ENCODE measurements at places on chromosomes 5 and 9.

- no peak for DNase-seq
Measured at GRCh38 chr9:119968836-119969707, 599.8 kb upstream of the BRINP1 start.

DNA sequence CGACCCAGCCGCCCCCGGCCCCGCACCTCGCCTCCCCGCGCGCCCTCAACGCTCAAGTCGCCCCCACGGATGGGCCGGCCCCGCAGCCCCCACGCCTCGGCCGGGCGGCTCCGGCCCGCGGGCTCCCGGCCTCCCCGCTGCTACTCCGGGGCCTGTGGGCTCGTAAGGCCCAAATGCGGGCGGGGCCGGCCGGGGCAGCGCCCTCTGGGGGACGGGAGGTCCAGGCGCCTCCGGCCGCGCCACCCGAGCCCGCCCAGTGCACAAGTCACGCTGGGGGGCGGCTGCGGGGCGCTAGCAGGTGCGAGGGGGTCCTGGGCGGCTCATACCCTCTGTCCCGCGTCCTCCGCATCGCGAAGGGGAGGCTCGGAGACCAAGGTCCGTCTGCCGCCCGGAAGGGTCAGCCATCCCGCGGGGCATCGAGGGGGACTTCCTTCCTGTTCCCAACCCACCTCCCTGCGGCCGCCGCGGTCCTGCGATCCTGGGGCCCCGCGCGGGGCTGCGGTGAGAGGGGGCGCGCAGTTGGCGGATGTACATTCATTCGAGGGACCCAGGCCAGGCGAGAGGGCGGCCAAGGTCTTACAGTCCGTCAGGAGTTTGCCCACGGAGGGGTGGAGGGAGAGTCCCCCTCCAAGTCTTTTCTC, at the start of gene CIZ1:
Gene CIZ1, minus strand, starts transcription at position 167 of the 641 bp plus-strand sequence. CDS start 715 bp downstream, outside the sequence.
- DNase-seq: no peak

GRCh38 chr9:135887585-135888050, 19.7 kb downstream of the CAMSAP1 start:
- DNase-seq: peak; percentile 72

DNA sequence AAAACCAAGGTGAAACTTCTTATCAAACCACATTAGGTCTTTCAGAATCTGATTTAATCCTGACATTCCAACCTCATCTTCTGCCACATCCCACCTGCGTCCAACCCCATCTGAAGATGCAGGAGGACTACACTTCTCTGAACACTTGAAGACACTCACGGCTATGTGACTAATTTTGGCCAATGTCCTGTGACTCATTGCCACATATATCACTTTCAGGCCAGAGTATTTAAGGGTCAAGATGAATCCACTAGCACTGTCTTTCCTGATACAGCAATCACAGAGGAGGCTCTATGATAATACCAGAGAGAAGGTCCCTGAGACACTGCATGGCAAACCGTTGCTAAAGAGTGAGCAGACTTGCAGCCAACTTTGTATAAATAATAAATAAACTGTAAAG, 323.4 kb downstream of the NR2F1-AS1 start:
- DNase-seq: no peak

DNA sequence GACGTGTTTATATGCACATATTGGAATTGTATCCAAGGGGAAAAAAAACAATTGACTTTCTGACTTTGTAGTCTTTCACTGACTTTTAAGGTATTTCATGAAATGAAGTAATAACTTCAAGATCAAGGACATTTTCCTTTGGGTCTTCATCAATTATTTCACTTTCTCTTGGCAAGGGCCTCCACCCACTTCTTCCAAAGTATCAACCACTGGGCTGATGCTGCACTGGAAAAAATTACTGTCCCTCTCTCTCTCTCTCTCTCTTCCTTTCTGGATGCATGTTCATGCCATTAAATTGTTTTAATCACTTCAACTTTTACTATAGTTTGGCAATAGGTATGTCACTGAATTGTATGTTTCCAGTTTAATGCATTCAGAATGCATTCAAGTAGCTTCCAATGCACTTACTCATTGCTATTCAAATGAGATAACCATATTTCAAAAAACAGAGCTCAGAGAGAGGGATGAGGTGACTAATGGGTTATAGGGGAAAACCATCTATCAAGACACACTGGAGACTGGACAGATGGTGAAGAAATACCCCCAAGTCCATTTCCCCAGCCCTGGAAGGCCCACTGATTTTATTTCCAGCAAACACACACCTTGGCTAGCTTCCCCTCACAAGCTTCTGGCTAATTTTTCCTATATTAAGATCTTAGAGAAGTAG, 585.3 kb downstream of the EBF1 start:
- DNase-seq: no peak

DNA sequence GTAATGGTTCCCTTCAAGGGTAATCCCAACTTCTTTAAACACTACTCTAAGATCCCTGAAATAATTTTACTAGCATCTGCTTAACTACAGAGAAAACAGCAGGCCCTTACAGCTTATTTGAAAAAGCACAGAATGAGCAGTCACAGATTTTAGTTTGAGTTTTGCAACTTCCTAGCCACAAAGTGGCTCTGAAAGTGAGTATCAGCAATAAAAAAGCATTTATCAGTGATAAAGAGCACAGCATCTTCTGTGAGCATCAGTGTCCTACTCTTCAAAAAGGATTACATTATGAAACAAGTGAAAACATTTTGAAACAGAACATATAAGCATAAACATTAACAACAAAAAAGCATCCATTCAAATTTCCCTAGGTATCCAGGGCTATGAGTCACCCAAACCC, 45.0 kb downstream of the SAXO1 start:
- DNase-seq: no peak

DNA sequence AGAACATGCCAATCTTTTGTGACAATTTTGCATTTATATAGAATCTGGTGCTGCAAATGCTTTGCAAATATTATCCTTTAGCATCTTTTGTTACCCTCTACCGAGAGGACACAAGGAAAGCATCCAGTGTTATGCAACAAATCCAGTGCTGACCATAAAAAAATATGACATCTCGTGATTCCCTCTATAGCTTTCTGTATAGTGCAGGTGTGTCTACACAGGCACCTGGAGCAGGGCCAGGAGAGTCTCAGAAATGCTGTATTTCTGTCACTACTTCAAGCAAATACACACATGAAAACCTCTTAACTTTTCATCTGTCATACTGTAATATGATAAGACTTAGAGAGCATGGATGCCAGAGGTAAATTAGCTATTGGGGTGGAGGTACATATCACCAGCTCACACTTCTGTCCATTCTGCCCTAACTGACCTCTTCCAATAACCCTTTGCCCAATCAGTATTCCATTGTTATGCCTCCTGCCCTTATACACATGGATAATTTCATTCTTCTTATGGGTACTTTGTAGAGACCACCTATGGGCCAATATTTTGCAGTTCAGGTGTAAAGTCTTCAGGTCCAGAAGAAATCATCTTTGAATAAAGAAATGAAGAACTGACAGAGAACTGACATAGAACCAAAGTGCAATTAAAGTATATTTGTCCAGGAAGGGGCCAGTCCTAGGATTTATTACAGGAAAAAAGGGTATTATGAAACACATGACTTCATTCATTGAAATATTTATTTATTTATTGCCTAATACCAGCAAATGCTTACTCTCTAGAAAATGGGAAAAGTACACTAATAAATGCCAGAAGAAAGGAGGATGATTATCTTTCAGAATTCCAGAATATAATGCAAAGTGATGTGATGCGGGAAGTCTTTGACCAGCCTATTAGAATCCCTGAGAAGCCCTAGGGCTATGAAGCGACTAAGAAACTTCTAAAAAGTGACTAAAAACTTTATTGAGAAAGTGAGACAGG, 106.5 kb downstream of the EPB41L4A start:
- DNase-seq: no peak

DNA sequence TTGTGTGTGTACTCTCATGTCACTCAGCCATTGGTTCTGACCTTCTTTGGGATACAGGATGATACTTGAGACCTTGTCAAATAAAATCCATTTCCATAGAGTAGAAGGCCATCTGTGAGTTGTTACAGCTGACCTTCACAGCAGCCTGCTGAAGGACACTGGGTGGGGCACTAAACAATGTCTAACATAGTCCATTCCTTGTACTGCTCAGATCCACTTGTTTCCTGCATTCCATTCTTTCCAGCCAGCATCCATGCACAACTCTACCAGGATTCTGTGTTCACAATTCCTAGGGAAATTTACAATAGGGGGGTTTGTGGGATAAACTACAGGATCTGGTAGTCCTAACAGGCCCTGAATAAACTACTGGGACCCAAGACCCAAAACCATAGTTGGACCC, 286.4 kb downstream of the RASEF start:
- no peak for DNase-seq

DNA sequence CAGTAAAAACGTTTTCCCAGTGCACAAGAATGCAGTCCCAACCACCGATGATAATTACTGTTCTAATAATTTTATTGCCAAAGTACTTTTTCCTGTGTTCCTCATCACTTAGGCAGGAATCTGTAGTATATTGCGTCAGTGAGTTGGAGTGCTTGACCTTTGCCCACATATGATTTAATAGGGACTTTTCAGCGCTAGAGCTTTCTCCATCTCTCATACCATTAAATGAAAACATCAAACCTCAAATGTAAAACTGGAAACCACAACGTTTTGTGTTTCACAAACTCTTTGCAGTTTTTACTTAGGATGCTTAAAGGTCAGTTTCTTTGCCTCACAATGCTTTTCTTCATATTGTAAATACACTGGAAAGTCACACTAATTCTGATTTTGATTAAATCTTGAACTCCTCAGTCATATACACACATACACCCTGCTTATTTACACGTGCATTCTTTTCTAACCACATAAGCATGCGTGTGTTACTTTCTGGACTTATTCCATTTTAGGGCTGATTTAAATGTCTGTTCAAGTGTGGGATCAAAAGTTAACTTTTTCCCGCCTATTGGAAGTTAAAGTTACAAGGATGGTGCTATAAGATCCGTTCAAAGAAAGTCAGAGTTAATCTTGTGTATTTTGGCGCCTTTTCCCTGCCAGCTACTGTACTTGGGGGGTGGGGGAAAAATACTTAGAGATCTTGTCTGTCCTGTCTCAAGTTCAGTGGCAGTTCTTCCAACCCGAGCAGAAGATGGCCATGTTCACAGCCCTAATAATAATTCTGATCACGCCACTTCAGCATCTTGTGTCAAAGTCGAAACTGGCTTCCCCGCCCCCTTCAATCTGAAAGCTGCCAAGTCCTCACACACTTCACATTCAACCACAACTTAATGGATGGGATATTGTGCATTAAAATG, 6.6 kb upstream of the NFIB start:
- DNase-seq: no peak

- DNase-seq: no peak
Measured at GRCh38 chr5:173981185-173981761, 7.7 kb upstream of the C5orf47 start.

DNA sequence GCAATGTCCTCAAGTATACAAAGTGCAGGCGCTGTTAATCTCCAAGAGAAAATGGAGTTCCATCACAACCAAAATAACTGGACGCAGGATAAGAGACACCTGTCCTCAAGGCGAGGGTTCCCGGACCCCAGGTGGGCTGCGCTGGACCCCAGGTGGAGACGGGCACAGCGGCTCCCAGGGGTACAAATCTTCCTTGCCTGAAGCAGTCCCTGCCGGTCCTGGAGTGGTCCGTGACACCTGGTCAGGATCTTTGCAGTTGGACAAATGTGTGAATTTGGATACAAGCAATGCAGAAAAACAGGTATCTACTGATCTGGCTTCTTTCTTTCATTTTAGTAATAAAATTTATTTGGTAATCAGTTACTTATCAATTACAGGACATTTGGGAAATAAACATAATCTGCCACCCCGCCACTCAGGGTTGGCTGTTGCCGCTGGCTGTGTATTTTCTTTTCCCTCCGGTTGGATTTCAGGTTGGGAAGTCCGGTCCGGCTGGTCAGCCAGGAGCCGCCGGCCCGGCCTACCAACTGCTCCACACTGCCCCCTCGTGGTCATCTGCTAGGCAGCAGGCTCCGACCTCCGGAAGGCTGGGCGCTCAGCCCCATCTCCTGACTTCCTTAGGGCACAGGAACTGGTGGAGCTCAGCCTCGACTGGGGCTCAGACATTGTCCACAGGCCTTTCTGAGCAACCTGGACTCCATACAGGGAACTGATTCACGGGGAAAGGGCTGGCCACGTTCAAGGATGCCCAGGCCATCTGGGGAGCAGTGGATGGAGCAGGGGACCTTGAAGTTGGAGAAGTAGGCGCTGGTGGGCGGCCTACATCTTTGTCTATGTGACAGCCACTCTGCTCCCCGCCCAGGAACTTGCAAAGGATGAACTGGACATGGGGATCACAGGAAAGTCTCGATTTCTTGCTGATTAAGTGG, 43.4 kb downstream of the NXNL2 start:
- DNase-seq: no peak

DNA sequence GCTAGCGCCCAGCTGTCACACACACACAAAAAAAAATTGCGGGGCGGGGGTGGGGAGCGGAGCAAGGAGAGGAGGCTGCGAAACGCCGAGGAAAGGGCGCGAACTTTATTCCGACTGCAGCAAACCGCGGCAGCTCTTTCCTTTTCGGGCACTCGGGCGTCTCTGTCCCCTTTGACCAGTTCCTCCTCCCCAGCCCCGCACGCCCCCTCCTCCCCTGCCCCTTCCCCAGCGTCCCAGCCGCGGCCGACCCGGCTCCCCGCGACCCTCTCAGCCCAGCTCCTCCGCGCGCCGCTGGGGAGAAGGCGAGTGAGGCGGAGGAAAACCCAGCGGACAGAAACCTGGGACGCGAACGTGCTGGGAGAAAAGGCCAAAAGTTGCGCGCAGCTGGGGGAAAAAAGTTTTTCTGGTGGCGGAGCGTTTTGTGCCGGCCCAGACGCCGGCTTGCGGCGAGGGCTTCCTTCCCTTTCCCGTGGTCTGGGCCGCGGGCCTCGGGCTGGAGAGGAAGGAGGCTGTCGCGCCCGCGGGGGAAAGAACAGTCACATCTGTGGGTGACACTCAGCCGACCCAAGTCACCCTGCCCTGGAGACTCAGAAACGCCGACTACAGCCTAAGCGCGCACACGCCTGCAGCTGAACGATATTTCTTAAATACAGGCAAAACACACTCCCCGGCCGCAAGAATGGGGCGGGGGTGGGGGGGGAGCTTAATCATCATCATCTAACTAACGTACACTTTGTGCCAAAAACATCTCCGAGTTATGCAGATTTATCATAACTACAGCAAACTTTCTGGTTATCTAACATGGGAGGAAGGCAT, 1.1 kb upstream of the BNC2 start:
- no peak for DNase-seq

Data from SIG-M5 (cell line).